NCI-H345 (cell line): ENCODE measurements at places on chromosomes 1 and 21.

DNA sequence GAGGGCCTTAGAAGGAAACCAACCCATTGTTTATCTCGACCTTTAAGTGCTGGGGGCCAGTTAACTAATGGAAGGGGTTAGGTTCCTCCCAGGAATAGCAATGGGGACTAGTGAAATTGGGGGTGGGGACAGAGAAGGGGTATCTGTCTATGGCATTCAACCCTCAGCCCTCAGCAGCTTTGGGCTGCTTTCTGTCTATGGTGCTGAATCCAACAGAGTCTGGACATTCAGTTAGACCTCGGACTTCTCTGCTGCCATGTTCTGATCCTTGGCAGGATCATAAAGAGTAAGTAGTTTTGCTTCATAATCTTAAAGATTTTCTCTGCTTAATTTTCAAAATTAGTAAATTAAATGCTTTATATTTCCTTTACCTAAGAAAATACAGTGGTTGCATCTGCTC is 2.6 kb upstream of the EPHA10 start:
- no peak for DNase-seq

- DNase-seq: no peak
These were observed 276.5 kb downstream of the PLPP3 start for GRCh38 chr1:56302878-56303277.

GRCh38 chr1:199269241-199269640 is 630.4 kb downstream of the PTPRC start:
- DNase-seq: no peak

DNA sequence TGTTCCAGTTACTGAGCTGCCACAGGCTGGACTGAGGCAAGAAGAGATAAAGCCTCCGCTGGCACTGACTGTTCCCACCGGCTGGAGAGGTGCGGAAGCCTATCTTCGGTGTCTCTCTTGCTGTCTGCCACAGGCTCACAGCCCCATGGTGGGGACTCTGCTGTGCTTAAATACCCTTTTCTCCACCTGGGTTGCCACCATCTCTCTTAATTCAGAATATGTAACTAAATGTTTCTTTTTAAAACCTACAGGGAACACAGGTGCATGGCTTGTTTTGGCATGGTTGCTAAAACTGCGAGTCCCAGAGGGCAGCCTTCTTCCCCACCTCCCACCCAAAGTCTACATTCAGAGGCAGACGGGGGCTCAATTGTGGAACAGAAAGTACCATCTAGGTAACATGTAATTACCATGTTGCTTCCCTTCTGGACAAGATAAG is 8.1 kb upstream of the LBR start:
- DNase-seq: no peak

DNA sequence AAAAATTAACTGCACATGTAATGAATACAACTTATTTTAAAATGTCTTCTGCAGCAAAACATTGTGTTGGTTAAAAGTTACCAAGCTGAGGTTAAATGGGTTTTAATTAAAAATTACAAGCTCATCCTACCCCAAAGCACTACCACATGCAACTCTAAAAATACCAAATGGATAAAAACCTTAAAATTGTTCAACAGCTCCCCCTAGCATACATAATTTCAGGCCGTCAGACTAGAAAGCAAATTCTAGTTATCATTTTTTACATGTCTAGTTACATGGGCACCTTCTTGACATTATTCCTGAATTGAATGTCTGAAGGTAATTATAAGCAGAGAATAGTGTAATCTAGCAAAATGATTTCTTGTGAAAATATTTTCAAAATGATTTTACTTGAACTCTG is 176.5 kb downstream of the C1orf21 start:
- DNase-seq: peak; percentile 5

DNA sequence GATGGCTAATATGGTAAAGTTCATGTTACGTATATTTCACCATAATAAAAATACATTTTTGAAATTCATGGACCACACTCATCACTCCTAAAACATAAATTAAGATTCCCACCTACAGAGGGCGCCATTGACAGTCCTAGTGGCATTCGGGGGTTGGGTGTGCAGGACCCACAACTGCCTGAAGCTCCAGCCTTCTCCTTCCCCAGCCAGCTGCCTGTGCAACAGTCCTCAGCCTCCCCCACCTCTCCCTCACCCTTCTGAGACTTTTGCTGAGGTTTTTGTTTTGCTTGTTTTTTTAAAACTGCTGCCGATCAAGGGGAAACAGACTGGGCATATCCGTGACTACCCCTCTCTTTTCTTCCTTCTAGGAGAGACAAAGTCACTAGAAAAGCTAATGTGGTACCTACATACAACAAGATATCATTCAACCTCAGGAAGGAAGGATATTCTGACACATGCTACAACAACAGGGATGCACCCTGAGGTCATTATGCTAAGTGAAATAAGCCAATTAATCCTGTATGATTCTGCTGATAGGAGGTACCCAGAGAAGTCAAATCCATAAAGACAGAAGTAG is 9.2 kb upstream of the EVA1C start:
- DNase-seq: peak; percentile 75

DNA sequence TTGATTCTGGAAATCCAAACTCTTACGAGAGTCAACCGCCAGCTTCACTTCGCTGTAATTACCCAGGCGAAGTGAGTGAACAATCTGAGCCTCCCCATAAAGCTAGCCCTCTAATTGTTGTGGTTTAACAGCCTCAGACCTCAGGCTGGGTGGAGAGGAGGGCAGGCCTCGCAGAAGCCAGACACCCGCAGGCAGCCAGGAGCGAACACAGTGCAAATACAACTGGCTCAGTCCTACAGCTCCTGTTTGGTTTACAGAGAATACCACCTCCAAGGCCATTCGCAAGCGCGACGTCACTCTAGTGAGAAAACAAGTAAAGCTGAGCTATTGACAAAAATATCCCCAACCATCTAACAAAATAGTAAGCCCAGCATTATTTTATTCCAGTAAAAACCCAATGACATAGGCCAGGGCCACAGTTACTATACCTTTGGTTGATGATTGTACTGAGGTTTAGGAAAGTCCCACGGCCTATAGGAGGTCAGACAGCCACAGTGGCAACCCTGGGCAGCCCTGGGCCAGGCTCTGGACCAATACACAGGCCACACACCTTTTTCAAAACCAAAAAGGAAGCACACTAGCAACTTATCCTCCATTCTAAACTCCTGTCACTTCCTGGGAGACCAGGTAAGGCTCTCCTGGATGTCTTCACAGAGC is 163.3 kb downstream of the ETS2 start:
- DNase-seq: no peak

- DNase-seq: no peak
These were observed 16.0 kb upstream of the RASAL2 start for GRCh38 chr1:178077917-178078316.
